Pancreas (tissue), 10 donors: ENCODE measurements at places on chromosomes 1 and 21.

DNA sequence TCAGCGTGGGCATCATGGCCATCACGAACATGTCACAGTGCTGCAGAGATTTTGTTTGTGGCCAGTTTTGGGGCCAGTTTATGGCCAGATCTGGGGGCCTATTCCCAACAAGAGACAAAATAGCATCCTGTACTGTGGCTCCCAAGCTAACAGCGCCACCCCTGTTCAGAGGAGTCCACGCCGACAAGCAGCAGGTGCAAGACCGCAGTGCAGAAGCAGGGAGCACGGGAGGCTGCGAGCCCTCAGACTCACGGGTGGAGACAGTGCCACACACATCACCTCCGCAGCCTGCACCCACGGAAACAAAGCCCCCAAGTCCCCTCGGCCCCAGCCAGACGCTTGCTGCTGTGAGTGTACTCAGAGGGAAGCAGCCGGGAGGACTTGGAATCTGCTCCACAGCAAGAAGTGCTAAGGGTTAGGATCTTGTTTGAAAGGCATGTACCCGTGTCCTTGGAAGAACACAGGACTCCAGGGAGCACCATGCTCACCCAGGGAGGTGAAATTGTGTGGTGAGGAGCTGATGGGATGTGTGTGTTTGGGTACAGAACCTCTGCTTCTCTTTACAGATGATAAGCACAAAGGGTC, 7.1 kb downstream of the TCP10L start:
- no peaks in the 10 kb centered on the region for H3K4me1 ChIP-seq
- no peaks in the 10 kb centered on the region for H3K36me3 ChIP-seq
- H3K27me3 ChIP-seq, result no peaks in the 10 kb centered on the region
- DNase-seq, result no peak

DNA sequence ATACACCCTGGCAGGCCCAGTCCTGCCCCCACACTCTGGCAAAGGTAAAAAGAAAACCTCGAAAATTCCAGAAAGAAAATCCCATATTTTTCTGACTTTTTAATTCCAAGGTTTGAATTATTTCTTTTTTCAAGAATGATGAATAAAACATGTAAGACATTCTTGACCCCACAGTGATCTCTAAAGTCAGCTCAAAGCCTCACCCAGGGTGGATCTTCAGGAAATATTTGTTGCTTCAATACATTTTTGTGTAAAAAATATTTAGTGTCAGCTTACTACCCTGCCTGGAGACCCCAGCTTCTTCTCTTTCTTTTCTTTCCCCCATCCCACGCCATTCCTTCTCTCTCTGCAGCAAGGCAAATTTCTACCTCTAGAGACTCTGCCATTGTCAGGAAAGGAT, 7.0 kb upstream of the NT5C1A start:
- DNase-seq, result no peak
- H3K4me1 ChIP-seq, result no peaks in the 10 kb centered on the region
- H3K27ac ChIP-seq, result no peak overlapping the region

- no peaks in the 10 kb centered on the region for H3K36me3 ChIP-seq
- no peaks in the 10 kb centered on the region for H3K4me1 ChIP-seq
- H3K27me3 ChIP-seq, result no peaks in the 10 kb centered on the region
- no peak overlapping the region for H3K27ac ChIP-seq
- H3K4me3 ChIP-seq, result no peak overlapping the region
These were observed 101.0 kb downstream of the AJAP1 start for GRCh38 chr1:4755301-4755845.

GRCh38 chr1:228276174-228276831, 68.5 kb downstream of the OBSCN start:
- no peaks in the 10 kb centered on the region for H3K27me3 ChIP-seq
- DNase-seq, result no peak
- H3K36me3 ChIP-seq, result no peaks in the 10 kb centered on the region
- H3K4me1 ChIP-seq, result no peaks in the 10 kb centered on the region
- H3K4me3 ChIP-seq, result peak overlapping the region; percentile 49

- H3K27ac ChIP-seq, result no peak overlapping the region
- H3K36me3 ChIP-seq, result no peaks in the 10 kb centered on the region
- no peak overlapping the region for H3K4me3 ChIP-seq
- H3K4me1 ChIP-seq, result no peaks in the 10 kb centered on the region
These were observed 662.3 kb upstream of the CAMK1G start for GRCh38 chr1:208921259-208921658.
